ENCODE measurements at places on chromosomes 11 and 22.
A peak's percentile ranks its signal among the peaks of the same experiment; 100 is the strongest.

- no peak for DNase-seq
These were observed 107.1 kb upstream of the DDI1 start for GRCh38 chr11:103929170-103929903.

DNA sequence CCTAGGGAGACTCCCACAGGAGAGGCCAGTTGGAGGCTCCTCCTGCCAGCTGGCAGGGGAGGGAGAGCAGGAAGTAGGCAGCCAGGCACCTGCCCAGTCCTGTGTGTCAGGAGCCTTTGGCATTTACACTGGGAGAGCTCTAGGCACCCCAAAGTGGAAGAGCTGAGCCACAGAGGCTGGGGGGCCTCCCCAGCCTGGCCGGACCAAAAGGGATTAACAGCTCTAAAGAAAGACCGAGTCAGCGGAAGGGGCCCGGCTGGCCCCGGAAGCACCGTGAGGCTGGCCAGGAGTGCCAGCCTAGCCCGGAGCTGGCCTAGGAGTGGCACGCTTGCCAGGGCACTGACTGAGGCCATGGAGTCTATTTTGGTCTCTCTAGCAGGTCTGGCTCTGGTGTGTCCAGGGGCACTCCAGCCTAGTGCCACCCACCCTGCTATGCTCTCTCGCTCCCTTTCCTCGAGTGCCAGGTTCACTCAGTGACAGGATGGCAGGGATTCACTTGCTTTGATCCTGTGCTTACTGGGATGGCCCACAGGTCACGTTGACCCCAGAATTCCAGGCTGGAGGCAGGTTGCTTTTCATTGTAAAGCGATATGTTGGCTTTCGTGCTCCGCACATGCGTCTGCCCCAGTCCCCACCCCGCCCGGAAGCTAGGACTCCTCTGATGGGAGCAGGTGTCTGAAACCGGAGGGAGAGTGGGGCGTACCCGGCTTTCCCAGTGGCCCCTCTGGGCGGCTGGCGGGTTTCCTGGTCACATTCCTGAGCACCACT, 3.3 kb upstream of the KMT5B start:
- DNase-seq: no peak

DNA sequence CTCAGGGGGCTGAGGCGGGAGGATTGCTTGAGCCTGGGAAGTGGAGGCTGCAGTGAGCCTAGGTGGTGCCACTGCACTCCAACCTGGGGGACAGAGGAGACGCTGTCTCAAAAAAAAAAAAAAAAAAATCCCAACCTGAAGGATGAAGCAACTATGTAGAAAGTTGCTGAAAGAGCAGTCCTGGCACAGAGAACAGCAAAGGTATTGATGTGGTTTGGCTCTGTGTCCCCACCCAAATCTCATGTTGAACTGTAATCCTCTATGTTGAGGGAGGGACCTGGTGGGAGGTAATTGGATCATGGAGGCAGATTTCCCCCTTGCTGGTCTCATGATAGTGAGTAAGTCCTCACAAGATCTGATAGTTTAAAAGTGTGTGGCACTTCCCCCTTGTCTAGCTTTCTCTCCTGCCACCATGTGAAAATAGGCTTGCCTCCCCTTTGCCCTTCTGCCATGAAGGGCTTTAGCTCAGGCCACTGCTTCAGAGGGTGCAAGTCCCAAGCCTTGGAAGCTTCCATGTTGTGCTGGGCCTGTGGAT, 10.7 kb upstream of the SERPING1 start:
- no peak for DNase-seq

DNA sequence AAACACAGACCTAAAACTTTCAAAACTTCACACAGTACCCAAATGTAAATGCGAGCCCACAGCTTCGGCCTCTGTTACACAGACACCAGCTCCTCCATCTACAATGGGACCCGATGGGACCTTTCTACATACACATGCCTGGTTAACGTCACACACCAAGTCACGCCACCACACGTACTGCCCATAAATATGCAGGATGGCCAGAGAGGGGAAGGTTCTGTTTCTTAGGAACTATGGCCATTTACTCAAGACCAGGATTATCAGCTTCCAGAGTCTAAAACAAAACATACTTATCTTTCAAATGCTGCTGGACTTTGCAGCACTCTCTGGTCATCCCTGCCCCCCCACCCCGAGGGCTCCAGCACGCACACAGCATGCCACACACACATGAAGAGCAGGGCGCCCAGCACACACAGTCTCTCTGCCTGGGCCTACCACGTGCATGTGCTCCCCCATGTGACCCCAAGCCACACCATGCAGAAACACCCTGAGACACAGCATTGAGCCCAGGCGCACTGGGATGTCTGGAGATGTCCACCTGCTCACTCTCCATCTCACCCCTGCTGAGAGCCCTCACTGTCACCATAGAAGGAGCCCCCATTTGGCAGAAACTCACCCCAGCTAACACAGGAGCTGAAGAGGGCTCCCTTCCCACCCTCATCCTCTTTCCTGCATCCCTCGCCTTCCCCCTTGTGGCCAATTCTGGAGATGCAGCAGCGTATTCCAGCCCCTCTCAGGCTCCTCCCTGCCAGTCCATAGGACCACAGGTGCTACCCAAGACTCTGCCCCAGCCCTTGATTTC, 61.8 kb downstream of the SLC22A12 start:
- peak; percentile 85 for DNase-seq

GRCh38 chr11:123665306-123665705, 10.9 kb upstream of the SCN3B start:
- no peak for DNase-seq

GRCh38 chr11:56491270-56491669, at the start of gene OR5M8:
Gene OR5M8 (minus strand): TSS chr11:56491370. CDS start chr11:56491370, 0 bp downstream.
- no peak for DNase-seq

DNA sequence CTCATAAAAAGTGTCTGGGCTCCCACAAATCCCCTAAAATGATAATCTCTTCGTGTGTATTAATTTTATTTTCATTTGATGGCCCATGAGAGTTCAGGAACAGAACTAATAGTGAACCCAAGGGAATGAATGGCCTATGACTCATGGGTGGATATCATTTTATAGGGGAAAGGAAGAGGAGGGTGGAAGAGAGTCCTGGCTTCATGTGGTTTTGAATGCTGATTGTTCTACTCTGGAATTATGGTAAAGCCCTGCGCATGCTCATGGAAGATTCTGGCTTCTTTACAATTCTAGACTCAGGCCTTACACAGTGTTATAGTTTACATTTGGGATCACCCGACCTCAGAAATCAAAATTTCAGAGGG, 35.2 kb downstream of the MAML2 start:
- no peak for DNase-seq

GRCh38 chr11:76657187-76658170, 13.1 kb downstream of the LRRC32 start:
- DNase-seq: no peak

GRCh38 chr22:38136607-38137006, 26.1 kb upstream of the BAIAP2L2 start:
- no peak for DNase-seq

GRCh38 chr22:39298241-39298987, 21.0 kb downstream of the RPL3 start:
- no peak for DNase-seq

DNA sequence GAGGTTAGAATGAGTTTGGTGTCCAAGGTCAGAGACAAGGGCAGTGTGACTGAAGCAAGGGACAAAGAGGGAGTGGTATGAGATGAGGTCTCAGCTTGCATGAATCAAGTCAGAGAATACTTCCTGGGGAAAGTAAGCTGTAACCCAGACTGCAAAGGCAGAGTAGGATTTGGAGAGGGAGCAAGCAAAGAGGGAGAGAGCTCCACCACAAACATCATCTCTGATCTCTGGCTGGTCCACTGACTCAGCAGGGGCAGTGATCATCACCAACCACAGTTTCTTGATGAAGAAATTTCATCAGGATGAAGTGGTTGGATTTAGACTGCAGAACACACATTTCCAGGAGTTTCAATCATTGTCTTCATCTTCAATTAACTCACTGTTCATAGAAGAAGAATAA, 54.9 kb upstream of the HMGXB4 start:
- no peak for DNase-seq

GRCh38 chr11:22337596-22338485, at the start of gene SLC17A6:
Gene SLC17A6 (plus strand): TSS chr11:22338381. CDS start chr11:22338534, 153 bp downstream.
- no peak for DNase-seq

GRCh38 chr11:61445516-61445915, 15.6 kb downstream of the SDHAF2 start:
- no peak for DNase-seq

DNA sequence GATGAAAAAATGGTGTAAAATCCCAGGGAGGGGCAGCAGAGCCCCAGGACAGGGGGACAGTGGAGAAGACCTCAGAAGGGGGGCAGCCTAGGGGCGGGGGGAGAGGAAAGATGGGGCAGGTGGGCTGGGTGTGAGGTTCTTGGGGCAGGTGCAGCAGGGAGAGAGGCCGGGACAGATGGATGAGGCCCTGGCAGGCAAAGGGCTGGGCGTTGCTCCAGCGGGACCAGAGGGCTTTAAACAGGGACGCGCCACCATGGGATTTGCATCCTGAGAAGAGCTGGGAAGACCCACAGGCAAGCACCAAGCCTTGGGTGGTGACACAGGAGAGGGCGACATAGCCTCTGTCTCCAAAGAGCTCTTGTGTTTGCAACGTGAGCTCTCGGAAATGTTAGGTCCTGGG, 1342.8 kb downstream of the TBC1D22A start:
- DNase-seq: no peak

DNA sequence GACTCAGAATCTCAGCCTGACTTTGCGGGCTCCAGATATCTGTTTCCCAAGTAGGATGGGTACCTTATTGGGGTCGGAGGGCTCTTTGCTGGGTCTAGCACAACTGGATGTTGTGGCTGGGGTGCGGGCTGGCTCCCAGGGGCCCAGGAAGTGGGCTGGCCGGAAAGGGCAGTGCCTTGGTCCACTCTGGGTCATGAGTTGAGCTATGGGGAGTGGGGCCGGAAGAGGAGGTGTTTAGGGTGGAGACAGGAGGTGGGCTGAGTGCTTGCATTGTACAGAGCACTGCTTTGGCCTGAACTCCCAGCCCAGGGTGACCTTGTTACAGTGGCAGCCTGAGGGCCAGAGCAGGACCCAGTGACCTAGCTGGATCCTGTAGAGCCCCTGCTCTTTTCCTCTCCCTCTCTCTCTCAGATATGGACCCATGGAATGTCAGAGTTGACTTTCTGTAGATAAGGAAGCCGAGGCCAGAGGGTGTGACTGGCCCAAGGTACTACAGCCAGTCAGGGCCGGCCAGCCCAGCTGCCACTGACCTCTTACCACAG, 13.2 kb downstream of the PHLDB1 start:
- no peak for DNase-seq

DNA sequence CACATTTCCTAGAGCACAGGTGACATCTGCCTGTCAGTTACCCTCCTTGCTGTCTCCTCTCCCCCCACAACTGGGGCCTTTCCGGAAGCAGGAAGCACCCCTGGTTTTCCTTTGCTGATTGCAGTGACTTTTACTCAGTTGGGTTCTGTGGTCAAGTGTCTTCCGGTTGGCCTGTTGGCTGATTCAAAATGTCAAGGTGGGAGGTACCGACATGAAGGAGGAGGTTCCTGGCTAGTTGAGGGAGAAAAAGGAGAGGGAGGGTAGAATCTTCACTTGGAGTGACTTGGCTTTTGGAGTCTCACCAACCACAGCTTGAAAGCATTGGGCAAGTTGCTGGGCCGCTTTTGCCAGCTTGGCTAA, 9.3 kb upstream of the ADAMTS15 start:
- DNase-seq: peak; percentile 23

GRCh38 chr11:65278356-65278755, 16.6 kb downstream of the POLA2 start:
- no peak for DNase-seq
